Hepatocyte (in vitro differentiated cells): ENCODE measurements at places on chromosomes 12 and 14. TPM values are rescaled to one million over a fixed set of nuclear protein-coding genes. Genes with fewer than 3 reads are reported as not detected.

MYO1H gene
- not detected in 2 replicates for polyA plus RNA-seq

NCKAP5L gene
- polyA plus RNA-seq = 26.7 and 32.0 TPM in 2 replicates

MSRB3 gene
- 16.9 and 17.1 TPM in 2 replicates for polyA plus RNA-seq

REM2 gene
- 5.5 and 6.3 TPM in 2 replicates for polyA plus RNA-seq

TAS2R9 gene
- not detected in 2 replicates for polyA plus RNA-seq

DNAAF2 gene
- 17.6 and 20.6 TPM in 2 replicates for polyA plus RNA-seq

CPSF6 gene
- 44.5 and 48.3 TPM in 2 replicates for polyA plus RNA-seq

PTGDR gene
- polyA plus RNA-seq = 2.2 and 3.5 TPM in 2 replicates

FAM90A1 gene
- polyA plus RNA-seq = 0.09 TPM in 1 of 2 replicates, not detected in the other

COL2A1 gene
- 43.8 and 57.9 TPM in 2 replicates for polyA plus RNA-seq

SERPINA10 gene
- polyA plus RNA-seq = 4.5 and 10.5 TPM in 2 replicates

CCER1 gene
- not detected in 2 replicates for polyA plus RNA-seq
